ENCODE measurements at places on chromosomes 2 and 18. TPM values are rescaled to one million over a fixed set of nuclear protein-coding genes. Genes with fewer than 3 reads are reported as not detected.
A peak's percentile ranks its signal among the peaks of the same experiment; 100 is the strongest.

The DNAJC5G gene
- total RNA-seq: not detected

GRCh38 chr2:207321514-207321913 is 155.8 kb upstream of the KLF7 start:
- no peak for DNase-seq

DNA sequence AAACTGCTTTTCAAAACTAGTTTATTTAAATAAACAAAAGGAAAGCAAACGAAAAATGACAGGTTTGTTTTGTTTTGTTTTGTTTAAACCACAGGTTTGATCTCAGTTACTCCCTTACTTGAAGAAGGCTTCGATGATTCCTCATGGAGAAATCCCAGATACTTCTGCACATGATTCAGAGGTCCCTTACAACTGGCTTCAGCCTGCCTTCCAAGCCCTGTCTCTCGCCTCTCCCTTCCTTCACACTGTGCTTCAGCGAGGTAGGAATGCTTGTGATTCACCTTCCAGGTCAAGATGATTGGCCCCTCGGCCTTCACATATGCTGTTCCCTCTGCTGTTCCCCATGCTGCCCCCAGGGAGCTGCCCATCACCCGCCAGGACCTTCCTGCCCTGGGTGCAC is 104.1 kb upstream of the ITGA6 start:
- DNase-seq: no peak

The NXPH2 gene
- not detected for total RNA-seq

DNA sequence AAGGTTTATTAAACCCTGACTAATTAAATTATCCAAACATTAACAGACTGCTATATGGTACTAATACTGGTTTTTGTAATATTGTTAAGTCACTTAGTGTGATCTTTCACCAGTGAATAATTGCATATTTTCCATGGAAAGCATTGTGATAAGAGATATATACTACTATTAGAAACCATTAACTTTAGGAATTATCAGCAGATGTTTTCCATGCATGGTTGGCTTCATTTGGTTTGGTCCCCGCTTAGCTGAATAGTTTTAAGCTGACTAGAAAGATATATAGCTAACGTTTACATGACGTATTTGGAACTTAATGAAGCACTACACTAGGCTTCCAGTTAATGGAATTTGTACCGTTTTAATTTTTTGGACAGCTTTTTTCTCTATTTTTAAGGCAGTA is 37.9 kb downstream of the LCLAT1 start:
- no peak for DNase-seq

DNA sequence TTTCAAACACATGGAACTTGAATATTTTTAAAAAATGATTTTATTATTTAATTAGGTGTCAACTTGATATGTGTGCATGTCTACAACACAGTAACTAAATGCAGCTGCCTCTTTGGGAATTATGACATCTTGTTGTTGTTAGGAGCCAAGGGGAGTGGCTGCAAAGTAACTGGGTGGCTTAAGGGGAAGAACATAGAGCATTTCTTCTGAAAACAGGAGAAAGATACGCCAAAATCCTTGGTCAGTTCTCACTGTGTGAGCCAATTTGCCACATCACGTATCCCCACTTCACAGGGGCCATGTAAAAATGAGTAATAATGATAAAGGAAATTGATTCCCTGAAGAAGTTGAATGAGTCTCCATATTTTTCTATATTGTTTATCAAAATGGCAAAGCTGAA is 309.8 kb upstream of the COL3A1 start:
- DNase-seq: no peak

DNA sequence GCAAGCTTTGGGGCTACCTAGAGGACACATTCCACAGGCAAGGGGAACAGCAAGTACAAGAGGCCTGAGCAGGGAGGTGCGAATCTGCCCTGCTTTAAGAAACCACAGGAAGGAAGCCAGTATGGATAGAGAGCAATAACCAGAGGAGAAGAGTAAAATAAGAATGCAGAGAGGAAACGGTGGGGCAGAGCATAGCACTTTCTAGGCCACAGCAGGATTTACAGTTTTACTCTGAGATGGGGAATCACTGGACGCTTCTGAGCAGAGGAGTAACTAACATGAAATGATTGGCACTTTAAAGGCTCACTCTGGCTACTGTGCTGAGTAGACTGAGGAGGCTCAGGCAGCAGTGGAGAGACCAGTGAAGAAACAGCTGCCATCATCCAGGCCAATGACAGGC is 23.8 kb downstream of the AAK1 start:
- peak; percentile 59 for DNase-seq

GRCh38 chr2:191126386-191127085 is 24.3 kb downstream of the STAT4 start:
- peak; percentile 79 for DNase-seq

GRCh38 chr2:8379128-8379527 is 302.7 kb upstream of the ID2 start:
- no peak for DNase-seq

- no peak for DNase-seq
These were observed 542.1 kb upstream of the SPHKAP start for GRCh38 chr2:228723599-228723998.

The PRKAG3 gene
- total RNA-seq: not detected

DNA sequence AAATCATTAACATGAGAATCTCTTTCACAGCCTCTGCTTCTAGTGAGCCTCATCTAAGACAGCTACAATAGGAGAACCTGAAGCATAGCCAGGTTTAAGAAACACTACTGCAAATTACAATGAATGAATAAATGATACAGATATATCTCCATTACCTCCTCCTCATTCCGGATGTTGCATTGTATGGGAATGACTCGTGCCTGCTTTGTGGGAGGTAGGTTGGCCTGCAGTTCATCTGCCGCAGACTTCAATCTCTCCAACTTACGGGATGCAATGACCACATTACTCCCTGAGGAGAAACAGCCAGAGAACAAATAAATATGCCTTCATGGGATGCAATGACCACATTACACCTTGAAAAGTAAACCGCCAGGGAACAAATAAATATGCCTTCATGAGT is 15.4 kb downstream of the PECR start:
- DNase-seq: no peak

The FSHR gene
- not detected for total RNA-seq

DNA sequence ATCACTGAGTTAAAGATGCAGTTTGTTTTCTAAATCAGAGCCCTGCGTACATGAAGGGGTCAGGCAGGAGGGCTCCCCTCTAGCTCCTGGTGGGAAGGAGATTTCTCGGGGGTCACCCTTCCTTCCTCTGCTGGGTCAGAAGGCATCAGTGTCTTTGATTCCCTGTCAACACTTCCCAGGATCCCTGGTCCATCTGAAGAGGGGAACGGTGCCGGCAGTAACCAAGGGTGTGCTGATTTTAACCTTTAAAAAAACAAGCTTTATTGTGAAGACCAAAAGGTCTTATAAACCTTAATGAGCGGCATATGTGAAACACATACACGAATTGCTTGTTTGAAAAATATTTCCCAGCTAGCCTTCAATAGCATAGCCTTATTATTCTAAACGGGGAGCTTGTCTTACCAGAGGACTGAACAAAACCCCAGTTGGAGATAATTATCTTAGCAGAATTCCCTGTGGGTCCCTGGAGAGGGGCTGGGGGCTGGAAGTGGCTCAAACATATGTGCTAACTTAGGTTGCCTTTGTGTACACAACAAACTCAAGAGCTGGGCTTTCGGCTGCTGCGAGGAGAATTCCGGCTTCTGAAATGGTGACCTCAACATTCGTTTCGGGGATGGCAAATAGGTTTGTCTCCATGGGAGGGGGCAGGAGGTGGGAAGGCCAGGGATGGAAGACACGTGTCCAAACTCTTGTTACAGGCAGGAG is 114.9 kb upstream of the MYCN start:
- DNase-seq: no peak

DNA sequence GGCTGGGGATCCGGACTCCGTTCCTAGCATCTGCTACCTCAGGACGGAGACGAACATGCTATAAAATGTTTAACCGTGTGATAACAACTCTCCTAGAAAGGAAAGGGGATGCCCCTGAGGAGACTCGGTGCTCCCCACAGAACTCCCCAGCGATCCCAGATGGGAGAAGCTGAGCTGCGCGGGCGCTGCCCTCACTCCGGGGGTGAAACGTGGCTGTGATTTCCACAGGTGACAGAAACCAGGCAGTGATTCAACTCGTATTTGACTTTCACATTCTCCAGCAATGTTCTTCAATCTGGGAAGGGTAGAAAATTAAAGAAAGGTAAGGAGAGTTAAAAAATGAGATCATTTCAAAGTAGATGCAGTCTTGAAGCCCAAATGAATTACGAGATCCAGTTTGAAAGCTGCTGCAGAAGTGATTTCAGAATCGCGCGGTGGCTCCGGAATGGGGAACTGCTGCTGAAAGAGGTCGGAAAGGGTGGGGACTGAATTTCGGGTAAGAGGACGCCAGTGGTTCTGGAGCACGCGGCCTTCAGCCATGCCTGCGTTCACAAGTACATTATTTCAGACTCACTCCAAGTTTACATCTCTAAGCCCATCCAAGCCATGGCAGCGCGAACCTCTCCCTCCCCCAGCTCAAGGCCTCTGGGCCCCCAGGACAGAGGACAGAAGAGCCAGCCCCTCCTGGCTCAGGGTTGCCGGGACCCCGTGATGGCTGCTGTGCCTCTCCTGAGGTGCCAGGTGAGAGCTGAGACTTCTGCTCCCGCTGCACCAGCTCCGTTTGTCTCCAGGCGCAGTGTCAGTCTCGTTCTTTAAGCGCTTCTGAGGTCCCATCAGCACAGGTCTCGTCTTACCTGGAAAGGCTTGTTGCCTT is 39.5 kb downstream of the ADNP2 start:
- DNase-seq: no peak

DNA sequence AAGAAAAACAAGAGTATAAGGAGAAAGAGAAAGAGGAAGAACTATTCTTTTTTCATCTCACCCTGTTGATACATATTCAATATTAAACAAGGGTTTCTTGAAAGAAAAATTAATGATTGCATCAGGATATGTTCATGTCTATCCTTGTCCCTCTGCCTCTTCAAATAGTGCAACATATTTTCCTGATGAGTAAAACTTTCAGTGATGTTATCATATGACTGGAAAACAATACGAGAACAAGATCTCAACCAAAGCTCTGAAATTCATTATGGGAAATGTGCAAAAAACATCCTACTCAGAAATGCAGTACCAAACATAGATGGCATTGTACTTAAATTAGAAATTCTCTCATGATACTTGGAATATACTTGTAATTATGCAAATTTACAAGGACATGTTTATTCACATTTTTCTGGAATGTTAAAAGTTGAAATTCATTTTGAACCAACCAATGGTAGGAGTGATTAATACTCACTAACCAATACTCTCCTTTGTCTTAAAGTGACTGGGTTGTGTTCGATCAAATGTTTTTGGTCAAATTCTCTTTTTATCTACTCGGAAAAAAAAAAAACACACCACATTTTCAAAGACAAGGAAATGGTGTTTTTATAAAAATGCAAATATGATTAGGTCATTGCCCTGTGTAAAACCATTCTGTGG is 148.9 kb upstream of the GULP1 start:
- no peak for DNase-seq

The CXCR1 gene
- total RNA-seq: 0.54 TPM

- DNase-seq: no peak
These were observed 237.8 kb downstream of the WDR7 start for GRCh38 chr18:56888978-56889377.

DNA sequence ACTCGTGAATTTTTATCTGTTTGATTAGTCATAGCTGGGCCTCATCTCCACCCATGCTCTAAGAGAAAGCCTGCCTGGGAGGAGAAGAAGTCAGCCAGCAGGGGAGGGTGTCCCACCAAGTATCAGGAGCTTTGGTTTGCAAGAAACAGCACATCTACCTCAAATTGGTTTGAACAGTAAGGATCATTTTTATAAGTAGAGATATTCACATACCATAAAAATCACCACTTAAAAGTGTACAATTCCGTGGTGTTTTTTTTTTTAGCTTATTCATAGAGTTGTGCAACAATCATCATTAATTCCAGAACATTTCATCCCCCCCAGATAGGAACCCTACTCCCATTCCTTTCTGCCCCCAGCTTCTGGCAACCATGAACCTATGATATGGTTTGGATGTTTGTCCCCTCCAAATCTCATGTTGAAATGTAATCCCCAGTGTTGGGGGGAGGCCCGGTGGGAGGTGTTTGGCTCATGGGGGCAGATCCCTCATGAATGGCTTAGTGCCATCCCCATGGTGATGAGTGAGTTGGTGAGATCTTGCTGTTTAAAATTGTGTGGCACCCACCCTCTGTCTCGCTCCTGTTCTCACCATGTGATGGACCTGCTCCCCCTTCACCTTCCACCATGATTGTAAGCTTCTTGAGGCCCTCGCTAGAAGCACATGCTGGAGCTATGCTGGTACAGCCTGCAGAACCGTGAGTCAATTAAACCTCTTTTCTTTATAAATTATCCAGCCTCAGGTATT is 36.2 kb upstream of the HS6ST1 start:
- DNase-seq: peak; percentile 22

DNA sequence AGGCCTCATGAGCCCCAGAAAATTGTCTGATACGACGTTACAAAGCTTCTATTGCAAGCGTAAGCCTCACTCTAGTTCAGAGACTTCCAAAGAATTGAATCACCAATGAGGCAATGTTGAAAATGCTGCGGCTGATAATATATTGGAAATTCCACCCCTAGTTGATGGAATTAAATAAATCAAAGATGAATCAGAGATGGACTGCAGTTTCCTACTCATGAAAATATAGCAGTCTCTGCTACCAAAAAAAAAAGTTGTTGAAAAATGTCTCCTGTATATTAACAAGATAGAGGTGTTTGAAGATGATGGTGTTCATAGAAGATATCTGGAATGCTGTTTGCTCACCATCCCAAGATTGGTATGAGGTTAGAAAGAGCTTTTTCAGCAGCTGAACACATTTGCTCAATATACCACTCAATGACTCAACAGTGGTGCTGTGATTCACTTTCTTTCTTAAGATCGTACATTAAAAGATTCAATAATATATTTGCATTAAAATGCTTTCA is 99.8 kb upstream of the ARHGAP28 start:
- no peak for DNase-seq

Measured in activated CD8-positive, alpha-beta memory T cell treated with anti-CD3 and anti-CD28 coated beads, Interleukin-2, amount 10 ng/mL, durations not matched to agents 7 days and 5 days (primary cell).